ENCODE measurements at places on chromosomes 7 and 10.

DNA sequence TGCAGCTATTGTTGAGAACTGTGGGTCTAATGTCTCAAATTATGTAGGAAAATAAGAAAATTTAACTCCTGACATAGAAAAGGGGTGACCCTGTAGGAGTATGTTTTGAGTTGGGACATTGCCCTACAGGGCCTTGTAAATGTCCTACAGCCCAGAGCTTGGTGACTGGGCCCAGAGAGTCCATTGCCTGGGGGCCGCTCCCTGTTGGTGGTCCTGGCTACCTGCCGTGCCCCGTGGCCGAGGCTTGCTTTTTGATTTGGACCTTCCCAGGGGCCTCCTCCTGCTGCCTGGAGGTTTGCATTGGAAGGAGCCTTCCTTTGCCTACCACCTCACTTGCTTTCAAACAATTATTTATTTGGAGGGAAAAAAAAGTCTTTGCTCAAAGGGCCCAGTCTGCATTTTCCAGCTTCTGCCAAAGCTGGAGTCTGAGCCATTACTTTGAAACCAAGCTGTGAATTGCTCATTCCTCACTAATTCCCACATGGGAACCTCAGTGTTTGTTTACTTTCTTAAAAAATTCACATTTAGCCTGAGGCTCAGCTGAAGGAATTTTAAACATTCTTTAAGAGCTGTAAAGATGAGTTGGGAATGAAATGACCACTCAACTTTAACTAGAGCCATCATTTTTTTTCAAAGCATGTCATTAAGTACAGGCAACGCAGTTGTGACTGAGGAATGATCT, 355.0 kb downstream of the GLRX3 start:
- no peak for DNase-seq

GRCh38 chr7:36441344-36442022, 51.8 kb downstream of the ANLN start:
- DNase-seq = no peak

- DNase-seq = no peak
These were observed 151.2 kb upstream of the NFE2L3 start for GRCh38 chr7:26000841-26001240.

DNA sequence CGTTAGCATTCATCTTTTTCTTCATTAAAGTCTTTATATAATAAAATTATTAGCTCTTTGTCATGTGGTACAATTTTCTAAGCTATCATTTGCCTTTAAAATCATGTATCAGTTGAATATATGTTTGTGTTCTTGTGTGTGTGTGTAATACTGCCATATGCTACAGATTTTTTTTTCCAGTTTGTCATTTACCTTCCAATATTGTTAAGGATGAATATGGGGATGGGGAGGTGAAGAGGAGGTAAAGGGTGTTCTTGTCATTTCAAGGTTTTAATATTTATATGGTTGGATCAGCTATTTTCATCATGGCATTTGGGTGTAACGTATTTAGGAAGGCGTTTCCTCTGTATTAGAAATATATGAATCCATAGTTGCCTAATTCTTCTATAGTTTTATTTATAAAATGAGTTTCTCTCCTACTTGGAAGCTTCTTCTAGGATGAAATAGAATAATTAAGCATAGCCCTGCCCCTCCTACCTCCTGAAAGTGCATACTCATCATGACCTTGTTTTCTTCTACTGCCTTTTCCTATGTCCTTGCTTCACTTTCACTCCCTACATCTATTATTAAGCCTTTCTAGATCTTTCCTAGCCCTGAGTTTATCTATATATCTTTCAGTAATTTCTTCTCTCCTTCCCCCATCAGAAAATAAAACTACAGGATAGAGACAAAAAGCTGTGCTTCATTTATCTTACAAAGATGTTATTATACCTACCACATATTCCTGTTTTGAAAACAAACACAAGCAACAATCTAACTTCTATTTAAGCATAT, 25.1 kb downstream of the RAB18 start:
- DNase-seq = no peak

DNA sequence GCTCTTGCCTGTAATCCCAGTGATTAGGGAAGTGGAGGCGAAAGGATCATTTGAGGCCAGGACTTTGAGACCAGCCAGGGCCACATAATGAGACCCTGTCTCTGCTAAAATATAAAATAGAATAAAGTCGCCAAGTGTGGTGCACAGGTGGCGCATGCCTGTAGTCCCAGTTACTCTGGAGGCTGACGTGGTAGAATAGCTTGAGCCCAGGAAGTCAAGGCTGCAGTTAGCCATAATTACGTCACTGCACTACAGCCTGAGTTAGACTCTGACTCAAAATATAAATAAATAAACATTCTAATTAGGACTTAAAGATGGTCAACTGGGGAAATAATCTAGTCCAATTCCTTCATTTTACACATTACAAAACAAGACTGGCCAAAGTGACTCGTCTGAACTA, 768 bp downstream of the CHCHD2 start:
- DNase-seq = peak; percentile 30

Data from activated CD4-positive, alpha-beta T cell treated with anti-CD3 and anti-CD28 coated beads, Interleukin-2, amount 50 U/mL, for 4 hours (primary cell).